ENCODE measurements at places on chromosomes 3 and 15. TPM values are rescaled to one million over a fixed set of nuclear protein-coding genes. Genes with fewer than 3 reads are reported as not detected.

GRCh38 chr3:101574388-101575112, 570 bp downstream of the PCNP start:
- no peaks in the 10 kb centered on the region for H3K36me3 ChIP-seq
- peak overlapping the region; percentile 80 for H3K4me3 ChIP-seq

DNA sequence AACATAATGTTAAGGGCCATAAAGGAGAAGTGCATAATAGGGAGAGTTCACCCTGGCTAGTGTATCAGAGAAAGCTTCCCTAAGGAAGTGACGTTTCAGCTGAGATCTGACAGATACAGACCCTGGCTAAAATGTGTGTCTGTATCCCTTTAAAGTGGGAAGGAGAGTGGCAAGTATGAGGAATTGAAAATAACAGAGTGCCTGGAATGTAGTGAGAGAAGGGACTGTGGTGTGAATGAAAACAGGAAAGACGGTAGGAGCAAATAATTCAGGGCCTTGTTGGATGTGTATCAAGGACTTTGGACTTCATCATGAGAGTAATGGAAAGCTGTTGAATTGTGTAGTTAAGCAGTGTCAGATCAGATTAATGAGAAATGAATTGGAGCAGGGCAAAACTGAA, 30.5 kb downstream of the NEO1 start:
- H3K36me3 ChIP-seq = no peaks in the 10 kb centered on the region
- no peaks in the 10 kb centered on the region for H3K4me1 ChIP-seq
- DNase-seq = no peak
- H3K27ac ChIP-seq = no peak overlapping the region

DNA sequence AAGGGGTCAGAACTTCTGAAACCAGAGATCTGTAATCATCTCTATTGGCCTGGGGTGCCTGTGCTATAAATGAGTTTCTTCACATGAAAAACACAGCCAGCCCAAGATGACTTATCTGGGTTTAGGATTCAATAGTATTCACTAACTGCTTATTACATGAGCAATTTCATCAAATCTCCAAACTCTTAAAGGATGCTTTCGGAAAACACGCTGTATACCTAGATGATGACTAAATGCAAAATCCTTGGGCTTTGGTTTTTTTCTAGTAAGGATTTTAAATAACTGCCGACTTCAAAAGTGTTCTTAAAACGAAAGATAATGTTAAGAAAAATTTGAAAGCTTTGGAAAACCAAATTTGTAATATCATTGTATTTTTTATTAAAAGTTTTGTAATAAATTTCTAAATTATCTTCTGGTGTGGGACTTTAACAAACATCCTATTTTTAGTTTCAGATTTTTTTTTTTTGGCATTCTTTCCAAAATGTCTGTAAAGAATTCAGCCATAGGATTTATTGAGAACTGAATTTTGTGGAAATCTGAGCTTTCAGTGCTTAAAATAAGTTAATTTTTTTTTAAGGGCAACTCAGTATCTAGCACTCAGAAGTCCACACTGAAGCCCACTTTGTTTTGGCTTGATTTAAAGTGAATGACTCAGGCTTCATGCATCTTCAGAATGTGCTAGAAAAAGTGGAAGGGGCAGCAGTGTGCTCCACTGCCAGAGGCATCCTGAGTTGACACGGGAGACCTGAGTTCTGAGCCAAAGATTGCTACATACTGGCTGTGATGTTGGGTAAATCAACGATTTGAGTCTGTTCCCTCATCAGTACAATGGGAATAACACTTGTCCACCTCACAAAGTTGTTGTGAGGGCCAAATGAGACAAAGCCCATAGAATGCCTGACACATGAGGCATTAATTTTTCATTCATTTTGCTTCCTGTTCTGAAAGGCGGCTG, 18.7 kb downstream of the TMEM43 start:
- peak; percentile 76 for DNase-seq
- peaks cover 42% of the 10 kb centered on the region for H3K4me1 ChIP-seq
- peaks cover 63% of the 10 kb centered on the region for H3K36me3 ChIP-seq
- H3K27me3 ChIP-seq = no peaks in the 10 kb centered on the region
- peak overlapping the region; percentile 1 for H3K27ac ChIP-seq
- no peak overlapping the region for H3K4me3 ChIP-seq

The STAB1 gene
- total RNA-seq = 650 TPM

The GOLGA6D gene
- not detected for total RNA-seq
